C1 segment of cervical spinal cord (tissue), 14 donors: ENCODE measurements at places on chromosomes 2 and 18.

GRCh38 chr2:16623031-16623430 lies 42.6 kb downstream of the CYRIA start:
- no peak for DNase-seq

DNA sequence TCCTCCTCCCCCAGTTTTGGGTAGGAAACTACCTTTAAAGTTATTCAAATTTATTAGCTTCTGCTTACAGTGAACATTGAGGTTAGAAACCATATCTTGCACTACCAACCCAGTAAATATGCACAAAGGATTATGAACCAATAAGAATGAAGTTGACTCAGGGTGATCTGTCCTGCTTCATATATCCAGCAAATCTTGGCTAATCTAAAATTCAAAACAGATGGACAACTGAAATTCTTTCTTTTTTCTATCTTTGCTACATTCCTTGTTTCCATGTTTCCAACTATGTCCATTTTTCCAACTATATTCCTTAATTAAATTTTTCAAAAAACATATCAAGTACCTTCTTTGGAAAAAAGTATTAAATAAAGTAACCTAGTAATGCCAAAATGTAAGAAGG lies 149.3 kb downstream of the FAM124B start:
- DNase-seq, result no peak

GRCh38 chr18:8349608-8350323 lies 259.5 kb upstream of the RAB12 start:
- no peak for DNase-seq

DNA sequence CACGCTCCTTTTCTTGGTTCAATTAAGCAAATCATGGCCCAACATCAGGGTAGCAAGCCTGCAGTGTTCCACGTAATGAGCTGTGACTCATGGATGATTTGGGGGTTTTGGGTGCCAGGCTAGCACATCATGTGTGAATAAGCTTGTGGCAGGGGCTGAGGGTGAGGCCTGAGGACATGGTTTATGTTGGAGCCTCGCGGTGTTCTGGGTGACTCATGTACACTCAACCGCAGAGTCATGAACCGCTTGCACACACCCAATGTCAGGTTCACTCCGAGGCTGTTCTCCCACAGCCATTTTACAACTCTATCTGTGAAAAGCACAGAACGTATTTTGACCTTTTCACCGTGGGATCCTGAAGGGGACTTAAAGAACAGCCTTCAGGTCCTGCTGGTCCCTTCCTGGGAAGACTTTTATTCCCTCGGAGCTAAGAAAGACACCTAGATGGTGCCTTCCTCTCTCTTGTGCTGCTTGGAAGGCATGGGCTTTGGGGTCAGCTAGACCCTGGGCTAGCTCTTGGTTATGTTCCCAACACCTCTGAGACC lies 139.9 kb upstream of the ZEB2 start:
- DNase-seq, result no peak

- peak; percentile 50 for DNase-seq
Measured at GRCh38 chr18:48680339-48681250, 141.8 kb downstream of the CTIF start.

DNA sequence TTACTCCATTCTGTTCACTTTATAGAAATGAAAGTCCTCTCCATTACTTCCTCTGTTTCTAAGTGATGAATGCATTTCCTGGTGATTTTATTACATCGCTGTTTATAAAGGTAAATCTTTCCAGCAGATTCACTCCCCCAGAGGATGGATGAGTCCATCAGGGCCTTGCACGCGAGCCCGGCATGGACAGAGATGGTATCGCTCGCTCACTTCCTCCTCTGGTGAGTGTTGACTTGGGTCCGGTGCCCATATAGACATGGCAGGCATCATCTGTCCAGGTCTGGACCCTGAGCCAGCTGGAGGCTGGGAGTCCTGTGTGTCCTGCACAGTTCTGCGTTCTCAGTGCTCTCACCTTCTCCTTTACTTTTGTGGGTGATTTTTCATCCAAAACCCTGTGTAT lies 733.6 kb upstream of the SALL3 start:
- no peak for DNase-seq

DNA sequence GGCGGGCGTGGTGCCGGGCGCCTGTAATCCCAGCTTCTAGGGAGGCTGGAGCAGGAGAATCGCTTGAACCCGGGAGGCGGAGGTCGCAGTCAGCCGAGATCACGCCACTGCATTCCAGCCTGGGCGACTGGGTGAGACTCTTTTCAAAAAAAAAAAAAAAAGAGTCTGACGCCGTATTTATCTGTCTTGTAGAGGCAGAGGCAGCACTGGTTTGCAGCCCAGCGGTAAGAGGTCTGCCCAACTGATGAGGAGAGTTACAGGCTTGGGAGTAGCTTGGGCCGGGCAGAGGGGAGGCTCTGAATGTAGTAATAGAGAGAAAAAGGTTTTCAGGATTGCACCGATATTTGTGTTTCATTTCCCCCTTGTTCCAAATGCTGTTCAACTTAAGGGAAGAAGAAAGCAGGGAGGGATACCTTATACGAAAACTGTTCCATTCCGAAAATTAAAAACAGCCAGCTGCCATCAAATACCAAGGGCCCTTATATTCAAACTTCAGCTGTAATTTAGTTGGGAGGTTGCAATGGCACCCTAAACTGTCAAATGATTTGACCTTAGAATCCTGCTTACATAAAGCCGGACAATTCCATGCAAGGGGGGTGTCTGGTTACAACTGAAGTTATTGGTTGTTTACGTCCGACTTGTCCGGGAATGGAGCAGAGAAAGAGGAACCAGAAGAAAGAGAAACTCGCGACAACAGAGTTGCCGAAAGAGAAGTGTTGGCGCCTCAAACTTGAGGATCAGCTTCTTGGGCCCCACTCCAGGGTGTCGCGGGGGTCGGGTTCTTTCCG lies 9.2 kb upstream of the SP9 start:
- no peak for DNase-seq

GRCh38 chr18:9526458-9526857 lies 51.1 kb downstream of the RALBP1 start:
- DNase-seq, result no peak

GRCh38 chr2:171678619-171679018 lies 8.7 kb upstream of the DYNC1I2 start:
- DNase-seq, result no peak

- DNase-seq, result no peak
Measured at GRCh38 chr2:100146657-100146960, 4.2 kb upstream of the AFF3 start.

DNA sequence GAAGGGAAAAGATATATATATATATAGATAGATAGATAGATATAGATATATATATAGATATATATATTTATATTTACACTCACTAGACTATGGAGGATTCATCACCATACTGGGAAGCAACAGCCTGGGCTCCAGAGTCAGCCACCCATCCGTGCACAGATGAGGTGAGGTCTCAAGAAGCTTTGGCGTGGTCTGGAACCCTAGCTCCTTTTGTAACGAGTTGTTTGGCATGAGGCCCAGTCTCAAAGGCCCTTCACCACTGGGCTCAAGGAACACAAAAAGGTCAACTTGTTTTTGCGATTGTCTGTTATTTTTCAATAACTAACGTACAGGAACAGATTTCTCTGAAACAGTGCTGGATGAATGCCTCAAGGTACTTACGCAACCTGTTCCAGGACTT lies 448.7 kb downstream of the CMPK2 start:
- no peak for DNase-seq

- peak; percentile 81 for DNase-seq
Measured at GRCh38 chr2:28390746-28391563, 1.7 kb upstream of the FOSL2 start.

DNA sequence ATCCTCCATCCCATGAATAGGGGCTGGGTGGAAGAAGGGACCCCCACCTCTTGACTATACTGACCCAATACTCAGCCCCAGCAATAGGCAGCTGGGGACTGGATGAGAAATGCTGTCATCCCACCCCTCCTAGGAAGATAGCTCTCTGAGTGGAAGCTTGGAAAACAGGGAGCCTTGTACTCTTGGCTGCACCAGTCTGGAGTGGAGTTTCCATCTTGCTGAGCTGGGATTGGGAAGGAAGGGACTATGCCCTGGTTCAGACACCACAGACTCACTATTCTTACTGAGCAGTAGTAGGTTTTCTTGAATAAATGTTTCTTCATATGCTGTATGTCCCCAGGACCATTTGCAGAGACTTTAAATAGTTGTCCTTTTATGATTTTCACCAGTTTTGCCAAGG lies 7.4 kb downstream of the DCAF17 start:
- DNase-seq, result no peak

- no peak for DNase-seq
Measured at GRCh38 chr2:176508984-176509740, 239.9 kb downstream of the MTX2 start.

- no peak for DNase-seq
Measured at GRCh38 chr2:96884299-96885094, 14.6 kb upstream of the SEMA4C start.

DNA sequence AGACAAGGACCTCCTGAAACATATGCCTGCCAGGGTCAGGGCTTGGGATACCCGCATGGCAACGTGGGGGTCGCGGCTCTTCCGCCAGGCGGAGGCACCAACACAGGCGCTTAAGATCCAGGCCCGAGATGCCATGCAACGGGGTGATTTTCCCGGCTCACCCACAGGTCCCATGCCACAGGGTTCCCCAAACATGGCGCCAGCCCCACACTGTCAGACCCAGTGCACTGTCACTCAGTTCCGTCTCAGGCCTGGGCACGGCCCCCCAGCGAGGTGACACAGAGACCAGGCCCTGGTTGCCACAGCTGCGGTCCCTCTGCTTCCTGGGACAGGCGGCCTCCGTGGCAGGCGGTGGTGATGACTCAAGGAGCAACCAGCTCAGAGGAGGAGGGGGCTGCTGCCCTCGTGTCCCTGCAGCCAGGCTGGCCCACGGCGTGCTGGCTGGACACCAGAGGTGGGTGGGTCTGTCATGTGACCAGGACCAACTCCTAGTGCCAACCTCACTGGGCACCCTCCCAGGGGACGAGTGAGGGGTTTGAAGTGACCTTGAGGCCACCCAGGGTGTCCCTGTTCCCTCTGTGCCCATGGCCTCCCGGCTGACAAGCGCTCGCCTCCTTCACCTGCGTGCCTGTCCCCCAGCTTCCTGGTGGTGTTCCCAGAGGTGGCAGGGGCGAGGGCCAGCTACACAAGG lies 4.9 kb downstream of the PDCD1 start:
- DNase-seq, result no peak

GRCh38 chr2:183123959-183124221 lies 353 bp upstream of the NUP35 start:
- DNase-seq, result no peak

DNA sequence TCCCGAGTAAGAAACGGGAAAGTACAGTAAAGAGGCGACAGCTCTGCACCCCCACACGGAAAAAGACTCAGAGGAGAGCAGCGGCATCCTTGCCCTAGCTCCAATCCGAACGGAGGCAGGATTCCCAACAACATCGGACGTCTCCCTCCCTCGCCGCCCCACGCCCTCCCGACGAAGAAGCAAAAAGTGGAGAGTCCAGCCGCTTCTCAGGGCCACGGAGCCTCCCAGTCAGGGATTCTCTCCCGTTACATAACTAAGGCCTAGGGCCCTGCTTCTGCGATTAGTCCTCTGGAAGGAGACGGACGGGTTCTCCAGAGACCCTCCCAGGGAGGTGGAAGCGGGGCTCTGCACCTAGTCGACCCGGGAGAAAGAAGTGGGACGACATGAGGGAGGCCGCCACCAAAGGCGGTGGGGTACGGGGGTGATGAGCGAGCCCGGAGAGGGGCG lies 587 bp downstream of the SUMO1 start:
- DNase-seq, result no peak

DNA sequence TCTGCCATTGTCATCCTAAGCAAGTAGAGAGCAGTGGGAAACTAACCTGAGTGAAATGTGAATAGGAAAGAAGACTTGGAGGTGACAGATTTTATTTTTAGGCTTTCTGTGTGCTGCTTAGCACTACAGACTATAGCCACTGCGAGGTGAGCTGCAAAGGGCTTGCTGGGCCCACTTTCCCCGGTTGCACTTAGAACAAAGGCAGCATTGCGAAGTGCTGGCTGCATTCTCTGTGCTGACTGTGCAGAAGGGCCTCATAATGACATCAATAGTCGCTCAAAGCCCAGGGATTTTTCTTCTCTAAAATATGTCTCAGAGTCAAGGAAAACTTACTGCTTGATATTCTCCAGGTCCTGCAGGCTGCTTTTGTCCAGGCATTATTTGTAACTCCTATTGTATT lies 592.1 kb downstream of the TDRD15 start:
- DNase-seq, result peak; percentile 19

DNA sequence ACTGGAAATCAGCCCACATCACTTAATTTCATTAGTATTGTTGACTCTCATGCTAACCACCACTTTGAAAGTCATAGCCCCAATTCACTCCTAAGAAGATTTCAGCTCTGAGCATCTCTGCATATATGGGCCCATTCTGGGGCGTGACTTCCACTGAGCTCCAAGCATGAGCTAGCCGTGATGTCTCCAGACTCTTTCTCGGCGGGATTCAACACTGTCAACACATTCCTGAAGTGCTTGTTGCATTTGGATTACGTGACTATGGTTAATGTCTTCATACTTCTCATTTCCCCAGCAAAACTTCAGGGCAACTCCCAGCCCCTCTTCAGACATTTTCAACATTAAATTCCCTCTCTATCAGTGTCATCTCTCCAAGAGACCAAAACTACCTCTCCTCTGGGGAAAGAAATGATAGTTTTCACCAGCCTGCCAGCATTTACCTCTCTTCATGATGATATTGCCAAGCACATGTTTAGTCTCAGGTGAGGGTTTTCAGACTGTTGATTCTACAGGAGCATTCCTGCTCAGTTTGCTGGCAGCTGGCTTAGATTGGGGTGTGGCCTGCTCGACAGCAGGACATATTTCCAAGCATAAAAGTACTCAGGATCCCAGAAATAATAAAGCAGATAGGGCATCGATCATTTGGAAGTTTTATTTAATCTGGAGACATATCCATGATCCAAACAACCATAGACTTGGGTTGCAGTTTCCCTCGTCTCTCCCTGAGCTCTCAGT lies 81.7 kb downstream of the FEZ2 start:
- no peak for DNase-seq

GRCh38 chr2:22957446-22957845 lies 427.5 kb upstream of the KLHL29 start:
- no peak for DNase-seq

DNA sequence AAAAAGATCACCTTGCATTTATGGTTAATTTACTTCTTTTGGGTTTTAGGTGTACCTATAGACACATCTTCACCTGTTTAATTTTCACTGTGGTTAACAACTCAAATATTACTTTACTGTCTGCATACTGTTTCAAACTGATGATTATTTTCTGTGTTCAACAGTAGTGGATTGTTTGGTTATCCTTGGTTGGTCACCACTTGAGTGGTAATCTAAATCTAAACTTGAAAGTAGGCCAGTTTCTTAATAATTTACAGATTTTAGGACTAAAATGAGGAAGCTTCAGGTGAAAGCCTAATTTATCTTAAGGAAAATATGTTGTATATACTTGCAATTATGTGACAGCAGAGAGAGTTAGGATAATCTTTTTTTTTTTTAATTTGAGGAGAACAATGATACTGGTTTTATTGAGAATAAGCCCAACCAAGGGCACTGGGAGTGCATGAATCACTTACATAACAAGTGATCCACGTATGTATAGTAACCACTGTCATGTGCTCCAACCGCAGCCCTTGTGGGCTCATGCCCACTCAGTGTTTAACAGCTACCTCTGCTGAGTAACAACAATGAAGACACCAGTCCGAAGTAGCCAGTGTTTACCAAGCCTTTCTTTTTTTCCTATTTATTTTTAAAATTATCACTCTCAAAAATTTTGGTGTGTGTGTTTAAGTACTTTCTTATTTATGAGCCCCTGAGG lies 31.0 kb upstream of the WDSUB1 start:
- DNase-seq, result no peak

- no peak for DNase-seq
Measured at GRCh38 chr2:64876137-64876647, 113.0 kb upstream of the SLC1A4 start.

- DNase-seq, result no peak
Measured at GRCh38 chr2:198401644-198402043, 597.3 kb downstream of the PLCL1 start.
